ENCODE measurements at places on chromosomes 5 and 9.

GRCh38 chr9:131995382-131995781 is 84.3 kb downstream of the MED27 start:
- DNase-seq: no peak

GRCh38 chr5:146633323-146633764 is 117.4 kb upstream of the GPR151 start:
- DNase-seq: no peak

DNA sequence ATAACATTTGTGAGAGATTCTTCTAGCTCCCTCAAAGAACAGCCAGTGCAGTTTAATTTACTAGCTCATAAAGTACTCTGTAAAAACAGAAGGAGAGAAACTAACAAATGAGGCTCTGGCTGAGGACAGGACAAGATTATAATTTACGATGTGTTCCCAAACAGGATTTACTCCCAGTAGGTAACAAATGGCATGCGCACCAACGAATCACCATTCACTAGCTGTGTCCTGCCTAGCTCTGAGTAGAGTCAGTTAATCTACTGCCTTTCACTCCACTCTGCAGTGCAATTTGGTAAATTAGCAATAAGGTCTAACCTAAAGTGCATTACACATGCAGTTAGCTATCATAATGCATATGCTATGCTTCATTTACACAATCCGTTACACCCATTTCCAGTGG is 497.4 kb upstream of the CCNG1 start:
- no peak for DNase-seq

DNA sequence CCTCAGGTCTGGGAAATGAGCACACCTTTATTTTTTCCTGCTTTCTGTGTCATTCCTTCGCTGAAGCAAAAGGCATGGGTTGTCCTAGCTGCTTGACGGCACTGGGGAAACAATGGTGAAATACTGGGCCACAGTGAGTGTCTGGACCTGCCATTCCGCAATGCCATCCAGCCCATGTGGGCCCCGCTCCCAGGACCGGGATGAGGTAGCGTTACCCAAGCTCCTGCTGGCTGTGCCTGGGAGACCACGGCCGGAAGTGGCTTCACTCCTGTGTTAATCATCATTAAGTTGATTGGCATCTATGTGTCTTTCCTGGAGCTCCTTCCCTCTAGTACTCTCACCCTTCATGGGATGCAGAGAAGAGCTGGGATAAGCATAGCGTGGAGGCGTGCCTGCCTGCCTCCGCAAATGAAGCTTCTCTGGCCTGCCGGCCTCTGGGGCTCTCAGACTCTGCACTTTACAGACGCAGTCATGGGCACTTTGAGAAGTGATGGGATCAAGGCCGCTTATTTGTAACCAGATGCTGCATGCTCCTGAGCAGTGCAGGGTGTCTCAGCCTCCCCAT is 16.5 kb upstream of the SMIM32 start:
- DNase-seq: no peak

GRCh38 chr9:136296434-136297015 is 7.4 kb downstream of the CCDC187 start:
- DNase-seq: no peak

GRCh38 chr5:117809251-117809650 is 1179.1 kb downstream of the DTWD2 start:
- no peak for DNase-seq

- no peak for DNase-seq
Measured at GRCh38 chr9:70117835-70118319, 74.2 kb downstream of the MAMDC2 start.

DNA sequence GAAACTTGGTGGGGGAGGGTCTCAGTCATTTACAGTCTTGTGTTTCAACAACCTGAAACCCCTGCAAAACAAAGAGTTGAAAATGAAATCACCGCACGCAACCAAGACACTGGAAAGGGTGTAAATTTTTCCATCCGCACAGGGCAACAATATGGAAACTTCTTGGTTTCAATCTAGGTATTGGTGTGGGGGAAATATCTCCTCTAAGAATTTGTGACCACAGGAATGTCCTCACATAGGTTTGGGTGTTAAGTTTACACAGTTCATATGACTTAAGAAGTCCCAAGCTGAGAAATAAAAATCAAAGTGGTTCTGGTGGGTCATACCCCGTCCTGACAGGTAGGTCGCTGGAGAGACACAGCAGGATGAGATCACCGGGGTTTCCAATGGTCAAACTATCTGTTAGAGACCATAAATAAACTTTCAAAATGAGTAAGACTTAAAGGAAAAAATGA is 51.9 kb upstream of the PIP5K1B start:
- DNase-seq: no peak

DNA sequence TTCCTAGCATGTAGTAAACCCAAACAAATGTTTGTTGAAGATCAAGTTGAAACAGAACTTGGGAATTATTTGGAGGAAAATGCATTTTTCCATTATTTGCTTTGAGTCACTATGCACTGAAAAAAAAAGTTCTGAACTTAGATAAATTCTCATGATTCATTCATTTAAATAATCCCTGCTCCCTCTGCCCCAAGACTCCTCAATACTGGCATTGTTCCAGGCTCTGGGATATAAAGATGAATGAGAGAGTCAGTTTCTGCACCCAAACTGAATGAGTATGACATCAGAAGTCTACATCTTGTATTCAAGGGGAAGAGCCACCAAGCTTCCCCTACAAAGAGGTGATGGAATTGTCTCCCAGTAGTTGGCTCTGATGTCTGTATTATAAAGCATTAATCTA is 123.9 kb downstream of the SEC61B start:
- DNase-seq: no peak

DNA sequence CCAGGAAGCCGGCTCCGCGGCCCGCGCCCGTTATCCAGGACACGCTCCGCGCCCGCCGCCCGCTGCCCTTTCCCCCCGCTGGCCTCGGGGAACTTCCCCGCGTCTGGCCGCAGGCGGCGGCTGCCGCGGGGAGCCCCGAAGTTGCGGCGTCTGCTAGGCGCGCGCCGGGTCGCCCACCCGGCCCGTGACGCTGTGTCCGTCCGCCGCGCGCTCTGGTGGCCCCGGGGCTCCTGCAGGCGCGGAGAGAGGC is 621 bp upstream of the GCNT4 start:
- no peak for DNase-seq

All from vagina (tissue), 2 donors.